Left colon (tissue), 2 donors: ENCODE measurements at places on chromosomes 1 and 21. TPM values are rescaled to one million over a fixed set of nuclear protein-coding genes. Genes with fewer than 3 reads are reported as not detected.

DNA sequence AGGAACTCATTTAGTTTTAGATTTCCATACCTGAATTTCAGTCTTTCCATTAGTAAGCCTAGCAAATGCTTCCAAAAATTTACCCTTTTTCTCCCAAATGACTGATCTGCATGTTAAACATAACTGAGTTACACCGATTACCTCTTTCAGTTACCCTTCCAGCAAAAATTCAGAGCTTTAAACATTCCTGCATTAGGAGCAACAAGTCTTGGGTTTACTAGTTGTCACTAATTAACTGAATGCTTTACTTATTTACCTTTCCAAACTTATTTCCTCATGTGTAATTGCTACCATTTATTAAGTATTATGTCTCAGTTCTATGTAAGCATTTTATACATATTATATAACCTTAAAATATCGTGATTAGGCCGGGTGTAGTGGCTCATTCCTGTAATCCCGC is 3.1 kb downstream of the LAMTOR5 start:
- no peak for DNase-seq

DNA sequence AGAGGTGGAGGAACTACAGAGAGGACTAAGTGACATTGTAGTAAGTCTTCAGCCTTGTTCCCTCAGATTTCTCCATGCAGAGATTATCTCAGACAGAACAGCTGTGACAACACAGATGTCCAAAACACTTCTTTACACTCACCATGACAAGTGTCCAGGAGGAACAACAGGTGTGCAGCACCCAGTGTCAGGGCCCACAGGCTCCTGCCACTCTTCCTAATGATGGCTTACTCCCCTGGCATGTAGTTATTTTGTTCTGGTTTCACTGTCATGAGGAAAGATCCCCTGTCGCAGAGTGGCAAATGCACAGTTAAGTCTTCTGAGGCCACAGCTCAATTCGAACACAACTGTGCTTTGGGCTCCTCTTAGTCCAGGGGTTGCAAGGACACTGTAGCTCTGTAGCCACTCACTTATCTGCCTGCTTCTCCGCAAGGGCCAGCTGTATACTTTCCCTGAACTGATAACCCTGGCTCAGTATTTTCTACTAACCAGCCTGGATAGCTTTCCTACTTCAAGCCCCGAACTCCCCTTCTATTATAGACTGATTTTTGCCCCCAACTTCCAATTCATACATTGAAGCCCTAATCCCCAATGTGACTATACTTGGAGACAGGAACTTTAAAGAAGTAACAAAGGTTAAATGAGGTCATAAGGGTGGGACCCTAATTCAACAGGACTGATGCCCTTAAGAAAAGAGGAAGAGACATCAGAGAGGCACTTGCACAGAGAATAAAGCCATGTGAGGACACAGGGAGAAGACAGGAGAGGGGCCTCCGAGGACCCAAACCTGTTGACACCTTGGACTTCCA is 11.1 kb downstream of the PDZK1 start:
- DNase-seq: no peak

FCRL2 gene
- total RNA-seq: 1.2 TPM

DNA sequence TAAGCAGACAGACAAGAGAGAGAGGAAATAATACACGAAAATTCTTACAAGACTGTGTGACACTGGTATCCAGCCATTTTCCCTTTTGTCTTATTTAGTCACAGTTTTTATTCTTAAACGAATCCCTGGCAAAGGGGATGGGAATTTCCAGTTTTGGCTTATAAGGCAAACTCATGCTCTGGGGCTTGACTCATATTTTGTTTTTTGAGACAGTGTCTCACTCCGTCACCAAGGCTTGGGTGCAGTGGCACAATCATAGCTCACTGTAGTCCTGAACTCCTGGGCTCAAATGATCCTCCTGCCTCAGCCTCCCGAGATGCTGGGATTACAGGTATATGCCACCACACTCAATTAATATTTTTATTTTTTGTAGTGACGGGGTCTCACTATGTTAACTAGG is 31.9 kb downstream of the PTGER3 start:
- no peak for DNase-seq

GRCh38 chr1:177054542-177054941 is 110.0 kb downstream of the ASTN1 start:
- DNase-seq: no peak

GORAB gene
- total RNA-seq: 25.0 TPM

ESPN gene
- total RNA-seq: 152 TPM
